ENCODE measurements at places on chromosomes 4 and X.

GRCh38 chr4:66829310-66829709, 716.0 kb downstream of the CENPC start:
- DNase-seq, result no peak

DNA sequence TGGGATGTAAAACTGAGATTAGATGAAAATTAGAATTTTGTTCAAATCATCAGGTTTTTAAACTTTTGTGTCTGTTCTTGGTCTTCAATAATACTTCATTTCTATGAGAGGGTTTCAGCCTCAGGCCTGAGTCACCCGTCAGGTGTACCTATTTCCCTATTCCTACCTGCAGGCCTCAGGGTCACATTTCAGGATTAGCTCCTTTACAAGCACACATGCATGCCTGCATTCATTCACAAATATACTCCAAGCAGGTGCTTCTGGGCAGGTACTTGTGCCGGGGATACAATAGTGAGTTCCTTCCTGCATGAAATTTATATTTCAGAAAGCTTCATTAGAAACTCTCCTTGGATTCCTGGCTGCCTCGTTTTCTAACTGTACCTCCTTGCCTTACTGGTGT, 114.9 kb downstream of the SHISA3 start:
- DNase-seq, result no peak

DNA sequence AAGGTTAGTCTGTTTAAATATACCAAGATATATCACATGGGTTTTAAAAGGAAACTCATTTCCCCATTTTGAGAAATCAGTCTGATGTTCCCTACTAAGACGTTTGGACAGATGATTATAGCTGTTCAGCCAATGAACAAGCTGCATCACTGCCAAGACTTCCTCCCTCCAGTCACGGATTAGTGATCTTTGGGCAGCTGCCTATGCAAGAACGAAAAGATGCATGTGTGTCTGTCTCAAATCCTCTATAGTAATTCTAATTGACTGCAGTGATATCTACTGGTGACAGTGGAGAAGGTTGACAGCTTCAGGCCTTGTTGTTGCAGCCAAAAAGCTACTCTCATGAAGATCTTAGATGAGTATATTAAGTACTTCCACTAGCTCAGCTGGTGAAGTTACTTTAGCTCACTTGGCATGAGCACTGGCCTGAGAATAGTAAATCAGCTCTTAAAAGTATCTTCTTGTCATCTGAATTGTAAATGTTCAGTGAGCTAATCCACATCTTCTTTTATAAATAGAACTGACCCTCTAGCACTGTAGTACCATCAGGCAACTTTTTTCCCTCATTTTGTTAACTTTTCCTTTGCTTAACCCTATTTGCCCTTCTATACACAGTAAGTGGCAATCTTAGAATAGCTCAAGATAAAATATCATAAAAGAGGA, 134.5 kb upstream of the PCDH10 start:
- no peak for DNase-seq

- no peak for DNase-seq
Observed at GRCh38 chr4:5916229-5916628, 23.3 kb upstream of the CRMP1 start.

DNA sequence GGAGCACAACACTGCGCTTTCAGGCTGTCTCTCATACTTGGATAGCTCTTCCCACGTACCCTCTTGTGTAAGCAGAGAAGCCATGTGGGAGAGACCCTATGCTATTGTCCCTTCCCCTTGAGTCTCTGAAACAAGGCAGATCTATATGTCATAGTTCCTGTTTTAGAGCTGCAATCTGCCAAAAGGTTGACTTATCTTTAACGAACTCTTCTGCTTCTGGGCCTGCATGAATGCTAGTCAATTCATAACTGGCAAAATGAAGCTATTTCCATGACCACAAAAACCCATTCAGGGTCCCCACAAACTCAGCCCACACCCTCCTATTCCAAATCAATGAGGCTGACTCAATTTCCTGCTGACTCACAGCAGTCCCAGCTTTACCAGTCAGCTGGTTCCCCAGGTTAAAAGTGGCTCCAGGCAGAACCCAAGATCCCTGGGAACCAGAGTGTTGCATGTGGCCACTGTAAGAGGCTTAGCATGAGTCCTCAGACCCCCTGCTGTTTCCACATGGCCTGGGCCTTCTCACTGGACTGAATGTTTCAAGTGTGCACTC, 25.3 kb upstream of the SOD3 start:
- DNase-seq, result no peak

- DNase-seq, result no peak
Observed at GRCh38 chr4:8702020-8702495, 109.5 kb downstream of the CPZ start.

DNA sequence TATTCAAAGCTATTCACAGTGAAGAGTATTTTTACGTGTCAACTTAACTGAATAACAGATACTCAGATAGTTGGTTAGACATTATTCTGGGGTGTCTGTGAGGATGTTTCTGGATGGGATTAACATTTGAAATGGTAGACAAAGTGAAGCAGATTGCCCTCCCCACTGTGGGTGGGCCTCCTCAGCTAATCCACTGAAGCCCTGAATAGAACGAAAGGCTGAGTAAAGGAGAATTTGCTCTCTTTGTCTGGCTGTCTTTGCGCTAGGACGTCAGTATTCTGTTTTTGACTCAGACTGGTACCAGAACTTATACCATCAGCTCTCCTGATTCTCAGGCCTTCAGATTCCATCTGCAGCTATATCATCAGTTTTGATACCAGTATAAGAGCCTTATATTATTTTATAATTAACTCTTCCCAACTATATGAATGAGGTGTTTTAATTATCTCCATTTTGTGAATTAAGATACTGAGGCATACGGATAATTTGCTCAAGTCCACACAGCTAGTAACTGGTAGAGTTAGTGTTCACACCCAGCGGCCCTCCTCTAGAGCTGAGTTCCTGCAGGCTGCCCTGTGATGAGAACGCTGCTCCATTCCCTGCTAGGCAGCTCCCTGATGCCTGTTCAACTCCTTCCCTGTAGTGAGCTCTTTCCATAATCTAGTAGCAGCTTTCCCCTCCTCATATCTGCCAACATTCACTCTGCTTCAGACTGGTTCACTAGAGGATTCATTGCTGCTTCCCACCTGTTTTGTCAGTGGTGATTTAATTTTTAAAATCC, 87.5 kb downstream of the RBM46 start:
- no peak for DNase-seq

- no peak for DNase-seq
Observed at GRCh38 chr4:127103681-127104115, 529.1 kb upstream of the INTU start.

DNA sequence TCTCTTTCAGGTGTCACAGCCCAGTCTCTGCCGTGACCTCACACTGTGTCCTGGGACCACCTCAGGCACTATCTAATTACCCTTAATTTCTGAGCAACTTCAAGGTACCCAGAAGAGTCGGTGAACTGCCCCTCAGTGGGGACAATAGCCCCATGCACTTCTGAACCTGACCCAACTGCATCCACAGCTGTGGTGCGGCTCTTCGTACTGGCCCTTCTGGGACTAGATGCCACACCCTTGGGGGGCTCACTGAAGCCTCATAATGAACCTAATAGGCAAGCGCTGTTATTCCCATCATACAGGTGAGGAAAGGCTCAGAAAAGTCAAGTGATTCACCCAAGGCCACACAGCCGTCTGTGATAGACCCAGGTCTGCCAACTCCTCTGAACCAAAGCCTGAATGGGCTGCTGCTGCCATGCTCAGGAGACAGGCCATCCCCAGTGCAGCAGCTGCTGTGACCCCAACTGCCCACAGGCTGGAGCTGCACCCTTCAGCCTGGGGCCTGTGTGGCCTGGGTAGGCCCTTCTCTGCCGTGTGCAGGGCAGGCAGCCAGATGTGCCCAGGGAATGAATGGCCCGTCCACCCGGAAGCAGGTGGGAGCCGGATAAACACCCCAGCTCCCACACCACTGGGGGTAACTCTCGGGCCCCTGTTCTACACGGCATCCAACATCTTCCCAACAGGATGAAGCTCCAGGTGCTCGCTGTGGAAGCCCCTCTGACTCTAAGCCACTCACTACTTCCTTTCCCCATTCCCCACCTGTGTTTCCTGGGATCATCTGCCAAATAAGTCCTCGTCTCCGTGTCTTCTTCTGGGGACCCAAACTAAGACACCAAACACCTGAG, 35.9 kb downstream of the HMX1 start:
- DNase-seq, result no peak

GRCh38 chr4:127214931-127215330, 417.8 kb upstream of the INTU start:
- DNase-seq, result no peak

DNA sequence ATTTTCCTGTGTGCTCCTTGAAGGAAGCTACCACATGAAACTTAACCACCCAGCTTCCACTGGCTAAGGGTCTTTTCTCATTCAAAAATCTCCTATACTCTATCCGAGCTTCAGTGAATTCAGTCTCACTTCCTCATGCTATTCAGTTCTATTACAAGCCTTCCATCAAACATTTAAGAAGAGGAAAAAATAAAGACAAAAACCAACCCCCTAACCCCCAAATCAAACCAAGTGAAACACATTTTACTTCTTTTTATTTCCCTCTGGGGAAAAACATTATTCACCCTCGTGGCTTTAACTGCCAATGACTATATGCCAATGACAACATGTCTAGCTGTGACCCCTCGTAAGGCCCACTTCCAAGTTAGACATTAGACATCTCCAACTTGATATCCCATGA, 16.2 kb upstream of the WDR19 start:
- DNase-seq, result no peak

DNA sequence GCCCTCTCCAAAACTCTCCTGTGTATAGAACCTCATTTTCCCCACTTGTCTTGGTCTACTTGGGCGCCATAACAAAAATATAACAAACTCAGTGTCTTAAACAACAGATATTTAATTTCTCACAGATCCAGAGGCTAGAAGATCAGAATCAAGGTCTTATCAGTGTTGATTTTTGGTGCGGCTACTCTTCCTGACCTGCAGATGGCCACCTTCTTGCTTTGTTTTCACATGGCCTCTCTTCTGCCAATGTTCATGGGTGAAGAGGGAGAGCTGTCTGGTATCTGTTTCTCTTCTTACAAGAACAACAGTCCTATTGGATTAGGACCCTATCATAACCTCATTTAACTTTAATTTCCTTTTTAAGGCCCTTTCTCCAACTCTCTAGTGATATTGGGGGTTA, 177.3 kb downstream of the PABPC4L start:
- no peak for DNase-seq

GRCh38 chr4:7904952-7905915, 34.4 kb downstream of the AFAP1 start:
- DNase-seq, result no peak

DNA sequence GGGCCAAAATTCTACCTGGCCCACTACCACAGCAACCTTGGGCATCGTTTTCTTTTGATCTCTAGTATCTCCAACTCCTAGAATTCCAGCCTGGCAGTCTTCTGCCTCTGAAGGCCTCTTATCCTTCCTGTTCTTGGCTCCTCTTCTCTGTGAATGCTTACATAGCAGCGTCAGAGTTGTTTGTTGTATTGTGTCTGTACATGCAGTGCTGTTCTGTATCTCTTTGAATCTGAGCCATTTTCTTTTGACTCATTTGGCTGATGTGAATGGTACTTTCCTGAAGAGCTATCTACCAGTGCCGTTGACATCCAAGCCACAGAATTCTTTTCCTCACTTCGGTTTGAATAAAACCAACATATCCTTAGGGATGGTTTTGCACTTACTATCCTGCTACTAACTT, 79.2 kb downstream of the TMEM164 start:
- no peak for DNase-seq

DNA sequence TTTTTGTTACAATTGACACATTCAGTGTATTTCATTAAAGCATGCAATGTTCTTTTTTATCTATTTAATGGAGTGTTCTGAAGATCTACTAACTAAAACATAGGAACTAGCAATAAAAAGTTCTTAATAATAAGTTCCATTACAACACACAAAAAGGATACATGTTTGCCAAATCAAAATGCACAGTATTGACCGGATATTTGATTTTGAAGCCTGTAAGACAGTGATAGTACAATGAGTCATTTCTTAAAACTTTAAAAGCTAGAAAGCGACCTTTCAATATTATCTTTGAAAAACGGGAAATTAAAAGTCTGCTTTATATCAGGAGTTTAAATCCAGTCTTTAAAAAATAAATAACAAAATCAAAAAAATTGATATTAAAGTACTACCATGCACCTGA, 2.4 kb upstream of the PRDM5 start:
- DNase-seq, result no peak

DNA sequence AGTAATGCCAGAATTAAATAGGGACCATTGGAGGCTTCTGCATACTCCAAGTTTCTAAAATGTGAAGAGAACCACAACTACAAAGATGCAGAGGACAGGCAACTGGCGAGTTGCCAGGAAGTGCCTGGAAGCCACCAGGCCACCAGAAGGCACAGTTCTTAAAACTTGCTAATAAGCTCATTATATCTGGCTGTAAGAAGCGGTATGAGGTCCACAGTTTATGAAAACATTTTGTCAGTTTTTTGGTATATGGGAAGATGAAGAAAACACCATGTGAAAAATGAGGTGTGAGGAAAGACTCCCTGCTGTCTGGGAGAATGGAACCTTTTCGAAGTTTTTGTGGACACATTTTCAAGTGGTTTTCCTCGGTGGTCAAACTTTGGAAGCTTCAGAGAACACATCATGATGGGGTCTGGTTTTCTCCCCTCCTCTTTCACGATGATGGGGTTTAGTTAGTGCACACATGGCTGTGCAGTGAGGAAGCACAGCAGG, 202.7 kb downstream of the NR3C2 start:
- no peak for DNase-seq

DNA sequence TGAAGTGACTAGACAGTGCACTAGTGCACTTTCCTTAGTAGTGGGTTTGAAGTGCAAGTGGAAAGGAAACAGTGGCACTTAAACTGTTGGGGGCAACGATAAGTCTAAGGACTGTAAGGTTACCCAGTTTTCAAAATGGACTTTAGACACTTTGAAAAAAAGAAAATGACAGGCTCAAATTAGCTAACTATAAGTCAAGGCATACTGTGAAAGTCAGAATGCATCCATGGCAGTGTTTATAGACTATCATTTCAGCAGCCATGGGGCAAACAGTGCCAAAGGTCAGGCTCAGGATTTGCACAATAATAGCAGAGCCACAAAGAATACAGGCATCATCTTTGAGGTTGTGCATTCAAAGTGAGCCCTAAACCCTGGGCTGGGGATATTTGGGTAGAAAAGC, 104.4 kb downstream of the CXCL13 start:
- no peak for DNase-seq

GRCh38 chr4:40559585-40560465, 69.8 kb downstream of the RBM47 start:
- DNase-seq, result no peak

DNA sequence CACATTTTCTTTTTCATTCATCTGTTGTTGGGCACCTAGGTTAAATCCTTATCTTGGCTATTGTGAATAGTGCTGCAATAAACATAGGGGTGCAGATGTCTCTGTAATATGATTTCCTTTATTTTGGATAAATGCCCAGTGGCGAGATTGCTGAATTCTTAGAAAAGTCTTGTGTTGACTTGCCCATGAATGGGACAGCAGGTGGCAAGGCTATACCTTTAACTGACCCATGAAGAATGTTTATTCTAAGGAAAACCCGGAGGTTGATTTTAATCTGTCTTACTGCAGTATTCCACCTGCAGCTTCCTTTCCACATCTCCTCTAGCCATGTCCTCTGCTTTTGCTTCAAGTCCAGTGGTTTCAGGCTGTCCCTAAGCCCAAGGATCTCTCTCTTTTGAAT, 220.6 kb downstream of the SNCA start:
- peak; percentile 1 for DNase-seq
